ENCODE measurements at places on chromosomes 3 and 15. TPM values are rescaled to one million over a fixed set of nuclear protein-coding genes. Genes with fewer than 3 reads are reported as not detected.

- no peak overlapping the region for H3K27ac ChIP-seq
- no peak for DNase-seq
- H3K4me3 ChIP-seq: no peak overlapping the region
- H3K27me3 ChIP-seq: peaks cover 5% of the 10 kb centered on the region
- no peaks in the 10 kb centered on the region for H3K36me3 ChIP-seq
Observed at GRCh38 chr3:112650482-112650881, 9.5 kb upstream of the CCDC80 start.

DNA sequence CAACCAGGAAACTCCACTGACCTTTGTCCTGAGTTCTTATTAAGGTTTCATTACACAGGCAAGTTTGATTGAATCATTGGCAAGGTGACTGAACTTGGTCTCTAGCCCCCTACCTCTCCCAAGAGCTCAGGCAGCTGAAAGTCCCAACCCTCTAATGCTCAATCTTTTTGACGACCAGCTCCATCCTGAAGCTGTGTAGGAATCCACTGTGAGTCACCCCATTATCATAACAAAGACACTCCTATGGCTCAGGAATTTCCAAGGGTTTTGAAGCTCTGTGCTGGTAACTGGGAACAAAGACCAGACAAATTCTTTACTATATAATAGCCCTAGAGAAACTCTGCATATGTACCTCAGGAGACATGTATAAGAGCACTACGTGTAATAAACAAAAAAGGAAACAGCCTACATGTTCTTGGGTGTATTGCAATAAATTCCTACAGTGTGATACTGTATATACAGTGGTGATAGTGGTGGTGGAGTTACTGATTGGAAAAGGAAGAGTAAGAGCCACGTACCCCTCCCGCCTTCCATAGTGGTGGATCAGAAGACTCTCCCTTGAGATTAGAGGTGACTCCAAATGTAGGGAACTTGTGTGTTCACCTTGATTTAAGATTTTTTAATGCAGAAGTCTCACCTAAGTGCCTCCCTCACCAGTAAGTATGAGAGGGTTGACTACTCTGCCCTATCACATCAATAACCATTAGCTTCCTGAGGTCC lies 116.6 kb downstream of the ST8SIA2 start:
- no peak overlapping the region for H3K4me3 ChIP-seq
- no peak overlapping the region for H3K27ac ChIP-seq
- DNase-seq: no peak
- H3K36me3 ChIP-seq: no peaks in the 10 kb centered on the region

DNA sequence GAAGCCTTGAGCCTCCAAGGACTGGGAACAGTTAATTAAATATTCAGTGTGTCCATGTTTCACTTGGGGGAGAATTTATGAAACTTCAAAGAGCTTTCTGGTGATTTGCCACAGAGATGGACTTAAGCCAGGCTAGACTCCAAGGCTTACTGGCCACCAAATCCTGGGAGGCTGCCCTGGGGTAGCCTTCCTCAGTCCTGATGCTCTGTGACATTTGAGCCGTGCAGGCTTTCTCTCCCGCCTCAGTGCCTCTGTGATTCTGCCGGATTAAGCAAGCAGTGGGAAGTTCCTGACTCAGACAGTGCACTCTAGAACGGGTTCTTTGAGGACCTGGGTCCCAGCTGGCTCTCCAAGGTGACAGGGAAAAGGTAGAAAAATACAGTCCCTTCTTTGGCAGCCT lies 314.7 kb upstream of the ICE2 start:
- DNase-seq: no peak
- H3K36me3 ChIP-seq: peaks cover 31% of the 10 kb centered on the region
- no peak overlapping the region for H3K4me3 ChIP-seq
- H3K27ac ChIP-seq: no peak overlapping the region
- H3K4me1 ChIP-seq: peaks cover 18% of the 10 kb centered on the region

KBTBD13 gene
- total RNA-seq: not detected

All from activated CD4-positive, alpha-beta T cell treated with anti-CD3 and anti-CD28 coated beads, Interleukin-2, amount 10 ng/mL, durations not matched to agents 7 days and 5 days (primary cell).